T-helper 9 cell (primary cell): ENCODE measurements at places on chromosomes 2 and 18.

GRCh38 chr2:144011553-144011952, 508.4 kb downstream of the ZEB2 start:
- no peak for DNase-seq

DNA sequence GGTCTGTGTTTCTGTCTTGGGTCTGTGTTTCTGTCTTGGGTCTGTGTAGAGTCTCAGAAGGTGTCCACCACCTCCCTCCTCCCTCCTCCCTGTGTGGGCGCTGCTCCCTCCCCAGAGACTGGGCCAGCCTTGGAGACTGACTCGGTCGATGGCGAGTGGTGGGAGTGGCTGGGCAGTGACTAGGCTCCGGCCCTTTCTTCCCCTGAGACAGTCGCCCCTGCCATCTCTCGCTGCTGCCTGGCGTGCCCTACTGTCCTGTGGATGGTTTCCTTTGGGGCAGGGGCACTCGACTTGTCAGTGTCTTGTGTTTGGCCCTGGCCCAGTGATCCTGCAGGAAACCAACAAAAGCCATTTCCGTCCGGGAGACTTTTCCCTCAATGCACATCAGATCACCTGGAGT, 215.8 kb downstream of the NDUFA10 start:
- no peak for DNase-seq

GRCh38 chr2:216507220-216508160, 8.8 kb downstream of the RPL37A start:
- no peak for DNase-seq

GRCh38 chr18:14959550-14959949, 211.6 kb downstream of the ANKRD30B start:
- DNase-seq: no peak

DNA sequence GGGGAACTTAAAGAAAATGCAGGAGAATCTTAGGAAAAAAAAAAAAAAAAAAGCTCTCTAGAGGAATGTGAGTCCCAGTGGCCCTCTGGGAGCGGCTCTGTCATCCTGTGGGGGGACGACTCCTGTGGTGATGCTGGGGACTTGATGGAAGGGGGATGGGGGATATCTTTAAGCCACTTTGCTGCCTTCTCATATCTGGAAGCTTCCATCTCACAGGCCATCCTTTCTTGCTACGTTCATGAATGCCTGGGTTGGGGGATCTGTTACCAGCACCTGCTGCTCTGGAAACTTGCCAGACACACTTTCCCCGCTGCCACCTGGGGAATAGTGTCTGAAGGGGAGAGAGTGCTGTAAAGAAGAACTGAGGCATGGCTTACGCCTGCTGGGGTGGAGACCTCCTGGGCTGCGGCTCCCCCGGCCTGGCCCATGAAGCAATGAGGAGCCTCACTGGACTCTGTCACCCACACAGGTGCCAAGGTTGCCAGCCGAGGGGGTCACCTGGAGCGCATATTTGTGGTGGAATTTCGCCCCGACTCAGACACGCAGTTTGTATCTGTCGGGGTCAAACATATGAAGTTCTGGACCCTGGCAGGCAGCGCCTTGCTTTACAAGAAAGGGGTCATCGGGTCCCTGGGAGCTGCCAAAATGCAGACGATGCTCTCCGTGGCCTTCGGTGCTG, 92.8 kb downstream of the RTN4 start:
- DNase-seq: no peak

GRCh38 chr2:145199042-145199441, 679.1 kb upstream of the ZEB2 start:
- DNase-seq: no peak

- no peak for DNase-seq
These were observed 150.5 kb upstream of the TWIST2 start for GRCh38 chr2:238697193-238698071.

- DNase-seq: no peak
These were observed 51.3 kb downstream of the SEPTIN10 start for GRCh38 chr2:109562421-109562820.

GRCh38 chr2:239678666-239679296, 278.0 kb upstream of the HDAC4 start:
- no peak for DNase-seq

GRCh38 chr2:190882411-190882766, 1.8 kb downstream of the GLS start:
- no peak for DNase-seq

DNA sequence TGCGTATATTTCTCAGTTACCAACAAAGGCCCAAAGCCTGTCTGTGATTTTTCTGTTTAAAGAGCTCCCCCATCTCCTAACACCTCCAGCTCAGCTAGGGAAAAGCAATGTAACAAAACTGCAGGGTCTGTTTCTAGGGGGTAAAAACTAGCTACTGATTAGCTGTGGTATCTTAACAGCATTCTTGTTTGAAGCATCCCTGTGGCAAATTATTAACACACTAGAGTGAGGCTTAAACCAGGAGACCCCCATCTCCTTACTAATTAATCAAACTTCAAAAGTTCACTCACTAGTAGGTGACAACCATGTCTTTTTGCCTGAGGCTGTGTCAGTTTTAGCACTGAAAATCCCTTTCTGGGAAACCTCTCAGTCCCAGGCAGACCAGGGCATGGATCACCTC, 186.2 kb upstream of the PARD3B start:
- DNase-seq: no peak

GRCh38 chr18:22346953-22347605, 70.6 kb downstream of the CTAGE1 start:
- no peak for DNase-seq

- DNase-seq: no peak
These were observed 392.9 kb downstream of the ZNF516 start for GRCh38 chr18:76102156-76102555.

DNA sequence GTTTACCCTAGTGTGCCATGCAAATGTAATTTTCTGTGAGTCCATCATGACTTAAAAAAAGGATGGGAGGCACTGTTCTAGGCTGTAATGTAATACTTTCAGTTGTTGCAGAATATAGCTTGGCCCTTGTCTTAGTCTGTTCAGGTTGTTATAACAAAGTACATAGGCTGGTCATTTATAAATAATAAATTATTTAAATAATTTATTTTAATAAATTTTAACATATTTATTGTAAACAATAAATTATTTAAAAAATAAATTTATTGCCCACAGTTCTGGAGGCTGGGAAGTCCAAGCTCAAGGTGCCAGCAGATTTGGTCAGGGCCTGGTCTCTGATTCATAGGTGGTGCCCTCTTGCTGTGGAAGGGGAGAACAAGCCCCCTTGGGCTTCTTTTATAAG, 35.2 kb downstream of the RAPGEF4 start:
- no peak for DNase-seq

- DNase-seq: no peak
These were observed 408 bp downstream of the IL18RAP start for GRCh38 chr2:102423368-102423767.

- DNase-seq: peak; percentile 13
These were observed 62.3 kb upstream of the GREB1L start for GRCh38 chr18:21179590-21180220.
